Fibroblast of skin of abdomen (primary cell): ENCODE measurements at places on chromosomes 16 and 17.

- DNase-seq: no peak
These were observed 19.6 kb upstream of the QRICH2 start for GRCh38 chr17:76327696-76328095.

- DNase-seq: no peak
These were observed 870 bp upstream of the ITGA3 start for GRCh38 chr17:50055055-50055425.

DNA sequence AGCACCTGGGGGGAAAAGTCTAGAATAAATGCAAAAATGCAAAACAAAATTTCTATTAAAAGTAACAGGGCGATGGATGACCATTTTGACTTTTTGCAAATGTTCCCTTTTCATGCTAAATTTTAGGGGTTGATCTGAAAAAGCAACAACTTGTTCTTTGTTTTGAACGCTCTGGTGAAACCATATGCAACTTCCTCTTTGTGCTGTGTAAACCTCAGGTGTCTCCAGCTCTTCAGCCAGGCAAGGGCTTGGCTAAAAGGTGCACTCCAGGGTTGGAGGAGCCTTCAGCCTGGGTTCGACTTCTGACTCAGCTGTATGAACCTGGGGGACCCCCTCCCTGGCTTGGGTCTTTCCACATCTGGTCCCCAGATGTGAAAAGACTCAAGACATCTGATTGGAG, 9.5 kb downstream of the IRF8 start:
- DNase-seq: no peak

DNA sequence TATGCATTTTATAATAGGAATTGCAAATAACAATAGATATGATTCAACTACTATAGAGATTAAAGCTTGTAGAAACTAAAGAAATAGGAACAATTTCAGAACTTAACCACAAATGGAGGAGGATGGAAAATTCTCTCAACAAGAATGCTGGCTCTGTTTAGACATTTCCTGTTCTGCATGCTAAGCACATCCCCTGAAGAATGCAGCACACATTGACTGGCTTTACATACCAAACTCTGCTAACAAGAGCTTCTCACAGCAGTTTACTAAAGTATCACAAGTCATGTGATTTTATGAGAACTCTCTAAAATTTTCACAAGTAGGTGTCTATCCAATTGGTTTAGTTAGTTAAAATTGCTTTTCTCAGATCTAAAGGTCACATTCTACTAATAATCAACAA, 85.2 kb downstream of the SPAG9 start:
- peak; percentile 89 for DNase-seq

DNA sequence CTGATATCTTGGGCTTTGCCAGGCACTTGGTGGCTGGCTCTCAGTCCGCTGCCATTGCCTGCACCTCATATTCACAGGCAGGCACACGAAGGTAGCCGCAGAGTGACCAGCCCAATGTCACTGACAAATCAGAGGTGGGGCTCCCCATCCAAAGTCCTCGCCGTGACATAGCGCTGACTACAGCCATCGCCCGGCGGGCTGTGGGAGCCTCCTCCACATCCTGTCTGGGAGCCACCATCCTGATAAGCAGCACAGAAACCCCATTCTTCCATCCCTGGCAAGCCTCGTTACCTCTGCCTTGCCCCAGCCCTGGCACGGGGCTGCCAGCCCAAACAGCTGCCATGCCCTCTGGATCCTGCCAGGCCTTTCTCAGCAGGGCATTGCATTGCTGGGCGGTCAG, 437.8 kb downstream of the SLC39A11 start:
- no peak for DNase-seq

GRCh38 chr16:82668094-82668493, 41.3 kb downstream of the CDH13 start:
- DNase-seq: no peak

DNA sequence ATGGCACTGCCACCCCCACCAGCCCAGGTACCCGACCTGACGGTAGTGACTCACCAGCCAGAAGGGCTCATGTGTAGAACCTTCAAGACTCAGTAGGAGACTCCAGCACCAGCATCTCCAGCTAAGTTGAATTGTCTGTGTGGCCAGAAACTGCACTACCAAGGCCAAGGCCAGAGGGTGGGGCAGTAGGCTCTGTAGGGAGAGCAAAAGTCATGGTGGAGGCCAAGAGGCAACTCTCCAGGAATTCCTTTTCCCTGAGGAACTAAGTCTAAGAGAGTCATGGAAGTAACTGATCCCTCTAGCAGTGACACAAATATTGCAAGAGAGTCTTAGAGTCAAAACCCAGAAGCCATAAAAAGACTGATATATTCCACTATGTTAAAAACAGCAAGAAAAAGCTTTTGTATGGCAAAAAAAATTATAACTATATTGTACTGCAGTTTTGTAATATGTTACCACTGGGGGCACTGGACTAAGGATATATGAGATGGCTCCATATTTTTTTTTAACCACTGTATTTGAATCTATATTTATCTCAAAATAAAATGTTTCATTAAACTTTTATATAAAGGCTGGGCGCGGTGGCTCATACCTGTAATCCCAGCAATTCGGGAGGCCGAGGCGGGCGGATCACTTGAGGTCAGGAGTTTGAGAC, 30.2 kb upstream of the GUCY2D start:
- no peak for DNase-seq
